ENCODE measurements at places on chromosomes 3 and 15.

GRCh38 chr15:91572110-91572509, 281.4 kb upstream of the SLCO3A1 start:
- no peak for DNase-seq

DNA sequence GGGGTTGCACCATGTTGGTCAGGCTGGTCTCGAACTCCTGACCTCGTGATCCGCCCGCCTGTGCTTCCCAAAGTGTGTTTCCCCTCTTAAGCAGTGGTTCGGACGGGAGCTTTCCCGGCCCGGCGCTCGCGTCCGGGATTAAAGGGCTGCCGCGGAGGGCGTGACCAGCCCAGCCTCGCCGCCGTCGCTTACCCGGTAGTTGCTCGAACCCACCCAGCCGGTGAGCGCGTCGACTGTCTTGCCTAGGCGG, 513 bp downstream of the CLASP2 start:
- DNase-seq = peak; percentile 84

- DNase-seq = no peak
Observed at GRCh38 chr15:60003243-60004008, 685 bp upstream of the FOXB1 start.

- no peak for DNase-seq
Observed at GRCh38 chr15:31078471-31078870, 23.1 kb downstream of the TRPM1 start.

DNA sequence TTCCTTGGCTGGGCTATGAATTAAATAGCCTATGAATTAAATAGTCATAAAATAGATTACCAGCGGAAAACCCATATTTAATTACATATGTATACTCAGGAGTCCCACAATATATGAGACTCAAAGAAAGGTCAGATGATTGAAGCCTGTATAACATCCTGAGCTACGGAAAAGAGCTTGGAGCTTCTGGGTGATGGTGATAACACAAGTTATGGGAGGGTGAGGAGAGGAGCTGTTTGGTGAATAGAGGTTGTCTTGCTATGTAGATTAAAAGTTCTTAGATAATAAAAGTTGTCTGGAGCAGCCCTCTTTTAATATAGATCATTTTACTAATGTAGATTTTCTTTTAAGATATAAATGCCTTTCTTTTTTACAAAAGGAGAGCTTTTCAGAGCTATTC, 1.8 kb downstream of the PML start:
- no peak for DNase-seq

All from left forelimb (tissue), 1 donor.